ENCODE measurements at places on chromosomes 13 and 19.

- DNase-seq = no peak
These were observed 576.5 kb upstream of the SLITRK5 start for GRCh38 chr13:87094646-87095045.

DNA sequence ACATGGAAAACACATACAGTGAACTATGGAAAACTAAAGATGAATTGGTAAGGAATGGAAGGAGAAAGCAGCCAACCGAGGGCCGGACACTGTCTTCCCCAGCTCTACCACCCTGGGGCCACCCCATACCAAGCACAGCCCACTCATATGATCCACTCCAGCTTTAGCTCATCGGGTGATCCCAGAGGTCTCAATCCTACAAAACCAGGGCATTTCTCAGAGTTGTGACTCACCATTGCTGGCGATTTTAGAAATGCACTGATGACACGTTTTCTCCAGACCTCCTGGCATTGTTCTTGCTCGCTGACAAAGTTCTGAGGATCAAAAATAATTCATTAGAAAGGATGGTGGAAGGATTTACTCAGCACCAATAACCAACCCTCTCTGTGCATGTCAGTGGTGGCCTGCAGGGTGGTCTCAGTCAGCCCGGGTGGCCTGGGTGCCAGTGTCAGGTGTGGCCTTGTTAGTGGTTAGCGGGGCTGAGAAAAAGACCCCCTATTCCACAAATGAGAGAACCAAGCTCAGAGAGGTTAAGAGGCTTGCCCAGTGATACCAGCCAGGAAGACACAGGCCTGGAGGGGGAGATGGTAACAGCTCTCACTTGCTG lies 6.6 kb downstream of the TMEM272 start:
- DNase-seq = no peak

DNA sequence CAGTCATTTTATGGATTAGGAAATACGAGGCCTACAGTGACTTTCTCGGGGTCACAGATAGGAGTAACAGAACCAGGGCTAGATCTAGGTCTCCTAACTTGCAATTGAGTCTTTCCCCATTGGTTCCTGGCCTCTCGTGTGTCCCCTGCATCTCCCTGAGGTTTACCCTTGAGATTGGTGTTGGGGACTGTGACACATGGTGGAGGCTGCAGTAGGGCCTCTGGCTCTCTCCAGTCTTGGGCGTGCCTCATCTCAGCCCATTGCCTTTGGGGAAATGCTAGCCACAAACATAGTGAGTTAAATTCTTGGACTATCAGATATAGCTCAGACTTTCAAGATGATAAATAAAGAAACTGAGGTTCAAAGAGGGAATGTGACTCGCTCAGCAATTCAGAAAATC lies 212.1 kb downstream of the KCNRG start:
- DNase-seq = no peak

DNA sequence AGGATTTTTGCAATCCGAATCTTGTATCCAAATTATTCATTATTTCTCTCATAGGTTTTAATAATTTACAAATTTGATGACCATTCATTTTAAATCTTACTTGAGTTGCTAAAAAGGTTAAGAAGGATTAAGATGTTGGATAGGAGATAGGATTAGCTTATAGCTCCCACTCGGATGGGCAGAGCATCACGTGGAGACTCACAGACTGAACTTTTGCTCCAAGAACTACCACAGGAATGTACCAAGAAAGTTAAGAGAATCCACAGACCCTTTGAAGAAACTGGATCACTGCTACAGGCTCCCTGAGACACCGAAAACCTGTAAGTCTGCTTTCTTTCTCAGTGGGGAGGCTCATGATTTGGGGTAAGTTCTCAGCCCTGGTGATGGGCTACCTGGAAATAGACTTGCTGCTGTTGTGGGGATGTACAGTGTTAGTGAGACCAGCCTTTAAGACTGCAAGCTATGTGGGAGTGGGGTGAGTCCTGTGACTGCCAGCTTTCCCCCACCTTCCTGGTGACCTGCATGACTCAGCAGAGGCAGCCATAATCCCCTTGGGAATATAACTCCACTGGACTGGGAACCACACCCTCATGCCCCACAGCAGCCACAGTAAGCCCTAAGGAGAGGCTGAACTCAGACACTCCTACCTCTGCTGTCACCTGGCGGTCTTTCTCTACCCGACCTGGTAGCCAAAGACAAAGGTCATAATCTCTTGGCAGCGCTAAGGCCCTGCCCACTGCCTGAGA lies 1458.0 kb downstream of the OLFM4 start:
- DNase-seq = no peak

GRCh38 chr19:34457446-34457845 lies 24.1 kb upstream of the WTIP start:
- DNase-seq = no peak

- no peak for DNase-seq
These were observed 197.8 kb downstream of the TEX29 start for GRCh38 chr13:111518161-111518792.
